B cell (primary cell): ENCODE measurements at places on chromosomes 13 and 19.

DNA sequence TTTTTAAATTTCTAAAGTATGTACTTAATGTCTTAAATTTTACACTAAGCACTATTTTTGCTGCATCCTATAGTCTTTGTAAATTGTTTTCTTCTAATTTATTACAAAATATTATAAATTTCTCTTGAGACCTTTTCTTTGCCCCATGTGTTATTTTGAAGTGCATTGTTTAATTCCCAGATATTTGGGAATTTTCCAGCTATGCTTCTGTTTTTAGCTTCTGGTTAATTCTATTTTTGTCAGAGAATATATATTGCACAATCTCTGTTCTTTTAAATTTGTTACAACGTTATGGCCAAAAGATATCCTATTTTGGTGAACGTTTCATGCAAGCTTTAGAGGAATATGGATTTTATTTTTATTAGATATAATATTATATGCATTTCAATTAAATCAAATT is 917.4 kb upstream of the MIR17HG start:
- DNase-seq: no peak

DNA sequence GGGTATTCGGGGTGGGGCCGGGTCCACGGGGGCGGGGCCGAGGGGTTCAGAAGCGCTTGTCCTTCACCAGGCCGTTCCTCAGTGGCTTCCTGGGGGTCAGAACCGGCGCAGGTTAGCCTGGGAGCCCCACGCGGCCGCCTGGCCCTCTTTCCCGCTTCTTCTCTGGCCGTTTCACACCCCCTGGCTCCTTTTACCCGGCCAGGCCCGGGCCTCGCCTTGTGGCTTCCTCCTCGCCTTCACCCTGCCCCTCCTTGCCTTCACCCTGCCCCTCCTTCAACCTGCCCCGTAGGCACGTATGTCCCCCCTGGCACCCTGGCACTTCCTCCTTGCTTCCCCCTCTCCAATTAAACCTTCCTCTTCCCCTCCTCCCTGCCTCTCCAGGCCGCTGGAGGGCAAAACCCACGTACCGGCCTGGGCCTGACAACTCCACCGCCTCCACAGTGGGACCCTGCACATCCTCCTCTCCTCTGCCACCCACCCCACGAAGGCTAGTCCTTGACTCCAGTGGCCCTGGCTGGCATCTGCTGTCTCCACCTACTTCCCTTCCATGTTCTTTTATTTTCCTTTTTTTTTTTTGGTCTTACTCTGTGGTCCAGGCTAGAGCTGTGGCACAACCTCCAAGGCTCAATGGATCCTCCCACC is 25.3 kb downstream of the CERS1 start:
- DNase-seq: no peak

GRCh38 chr19:34314437-34315313 is 50.3 kb upstream of the GPI start:
- DNase-seq: peak; percentile 49

GRCh38 chr19:28485292-28485691 is 727.7 kb downstream of the UQCRFS1 start:
- DNase-seq: no peak

GRCh38 chr19:11506101-11506555 is 489 bp upstream of the ZNF653 start:
- DNase-seq: no peak

- no peak for DNase-seq
These were observed 64.4 kb downstream of the TRPM4 start for GRCh38 chr19:49222011-49222410.

- DNase-seq: no peak
These were observed 809 bp upstream of the B9D2 start for GRCh38 chr19:41364524-41365391.

DNA sequence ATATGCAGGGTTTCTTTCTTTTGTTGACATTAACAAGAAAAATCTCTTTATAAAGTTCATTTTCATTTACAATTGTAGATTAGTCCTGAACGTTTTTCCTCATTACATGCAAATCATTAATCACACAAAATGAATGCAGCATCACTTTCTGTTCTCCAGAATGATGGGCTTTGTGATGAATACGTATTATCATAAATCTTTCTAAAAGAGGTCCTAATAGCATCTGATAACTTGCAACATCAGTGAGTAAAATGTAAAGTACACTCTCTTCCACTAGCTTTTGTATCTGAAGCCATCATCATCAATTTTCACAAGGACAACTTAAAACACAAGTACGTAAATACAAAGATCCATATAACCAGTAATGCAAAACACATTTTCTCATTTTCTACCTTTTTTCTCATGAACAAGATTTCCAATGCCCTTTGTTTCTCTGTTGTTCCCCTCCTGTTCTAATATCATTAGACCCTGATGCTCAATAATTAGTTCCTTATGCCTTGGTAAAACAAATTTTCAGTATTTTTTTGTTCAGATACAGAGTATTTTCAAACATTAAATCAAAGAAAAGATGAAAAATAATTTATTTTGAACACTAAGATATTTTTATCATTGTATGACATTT is 437.4 kb upstream of the MIR17HG start:
- no peak for DNase-seq

GRCh38 chr13:46320821-46321220 is 66.2 kb downstream of the RUBCNL start:
- DNase-seq: no peak

- DNase-seq: no peak
These were observed 1449.8 kb upstream of the MIR17HG start for GRCh38 chr13:89897681-89898080.

- DNase-seq: no peak
These were observed 143.3 kb upstream of the TMTC4 start for GRCh38 chr13:100817928-100818327.

GRCh38 chr13:103044056-103044455 is 22.2 kb downstream of the SLC10A2 start:
- no peak for DNase-seq

GRCh38 chr13:34201050-34201913 is 383.3 kb downstream of the RFC3 start:
- DNase-seq: no peak

GRCh38 chr13:27170221-27170515 is 1.4 kb downstream of the USP12 start:
- no peak for DNase-seq

DNA sequence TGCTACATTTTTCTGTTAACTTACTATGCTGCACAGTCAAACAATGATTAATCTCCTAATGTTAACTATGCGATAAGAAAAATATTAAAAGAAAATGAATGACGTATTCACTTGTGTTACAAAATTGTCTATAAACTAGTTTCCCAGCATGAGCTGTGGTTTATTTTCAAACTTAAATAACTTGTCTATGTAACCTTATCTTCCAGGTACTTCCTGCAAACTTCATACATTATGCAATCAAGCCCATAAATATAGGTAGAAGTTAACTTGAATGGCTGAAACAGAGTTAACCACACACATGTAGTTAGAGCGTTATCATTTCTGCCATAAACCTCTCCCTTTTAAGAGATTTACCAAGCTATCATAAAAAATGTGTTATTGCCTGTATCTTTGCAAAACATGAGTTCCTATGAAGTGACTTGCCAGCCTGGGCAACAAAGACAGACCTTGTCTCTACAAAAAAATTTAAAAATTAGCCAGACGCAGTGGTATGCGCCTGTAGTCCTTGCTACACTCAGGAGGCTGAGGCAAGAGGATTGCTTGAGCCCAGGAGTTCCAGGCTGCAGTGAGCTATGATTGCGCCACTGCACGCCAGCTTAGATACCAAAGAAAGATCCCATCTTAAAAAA is 17.7 kb upstream of the KLF5 start:
- DNase-seq: no peak

DNA sequence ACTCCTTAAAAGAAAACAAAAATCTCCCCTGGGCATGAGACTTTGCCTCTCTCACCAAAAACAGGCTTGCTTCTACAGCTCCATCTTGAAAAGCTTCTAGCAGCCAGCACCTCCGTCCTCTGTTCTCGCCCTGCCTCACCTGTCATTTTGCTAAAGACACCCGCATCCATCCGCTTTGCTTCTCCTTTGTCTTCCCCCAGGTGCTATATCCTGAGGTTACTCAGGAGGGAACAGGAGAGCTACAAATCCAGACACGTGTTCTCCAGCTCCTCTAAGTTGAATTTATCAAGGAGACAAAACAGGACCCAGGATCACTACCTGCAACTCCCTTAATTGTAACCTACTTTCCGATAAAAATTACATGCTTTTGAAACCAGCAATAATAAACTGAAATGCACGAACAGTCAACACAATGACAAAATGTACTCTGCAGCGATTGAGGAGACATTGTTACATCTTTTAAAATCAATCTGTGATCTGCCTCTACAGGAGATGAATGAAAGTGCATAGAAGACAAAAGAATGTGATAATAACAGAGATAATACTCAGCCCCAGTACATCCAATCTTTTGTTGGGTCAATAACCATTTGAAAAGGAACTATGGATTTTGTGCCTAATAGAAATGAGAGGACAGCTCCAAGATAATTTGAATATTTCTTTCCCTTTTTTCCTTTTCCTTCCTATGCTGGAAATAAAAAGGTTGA is 221.2 kb downstream of the DCLK1 start:
- DNase-seq: no peak

DNA sequence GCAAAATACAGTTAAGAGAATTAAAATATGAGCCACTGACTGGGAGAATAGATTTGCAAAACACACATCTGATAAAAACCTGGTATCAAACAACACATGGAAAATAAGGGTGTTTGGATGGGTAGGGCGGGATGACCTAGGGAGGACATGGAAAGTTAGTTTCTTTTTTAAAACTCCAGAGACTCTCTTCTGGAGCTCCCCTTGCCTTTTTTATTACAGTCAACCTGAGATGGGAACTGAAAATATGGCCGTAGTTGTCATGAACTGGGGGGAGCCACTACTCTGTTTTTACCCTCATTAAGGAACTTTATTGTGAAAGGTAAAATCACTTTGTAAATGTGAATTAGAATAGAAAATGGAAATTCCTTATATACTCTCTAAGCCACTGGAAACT is 113.0 kb downstream of the ATP11A start:
- DNase-seq: no peak

DNA sequence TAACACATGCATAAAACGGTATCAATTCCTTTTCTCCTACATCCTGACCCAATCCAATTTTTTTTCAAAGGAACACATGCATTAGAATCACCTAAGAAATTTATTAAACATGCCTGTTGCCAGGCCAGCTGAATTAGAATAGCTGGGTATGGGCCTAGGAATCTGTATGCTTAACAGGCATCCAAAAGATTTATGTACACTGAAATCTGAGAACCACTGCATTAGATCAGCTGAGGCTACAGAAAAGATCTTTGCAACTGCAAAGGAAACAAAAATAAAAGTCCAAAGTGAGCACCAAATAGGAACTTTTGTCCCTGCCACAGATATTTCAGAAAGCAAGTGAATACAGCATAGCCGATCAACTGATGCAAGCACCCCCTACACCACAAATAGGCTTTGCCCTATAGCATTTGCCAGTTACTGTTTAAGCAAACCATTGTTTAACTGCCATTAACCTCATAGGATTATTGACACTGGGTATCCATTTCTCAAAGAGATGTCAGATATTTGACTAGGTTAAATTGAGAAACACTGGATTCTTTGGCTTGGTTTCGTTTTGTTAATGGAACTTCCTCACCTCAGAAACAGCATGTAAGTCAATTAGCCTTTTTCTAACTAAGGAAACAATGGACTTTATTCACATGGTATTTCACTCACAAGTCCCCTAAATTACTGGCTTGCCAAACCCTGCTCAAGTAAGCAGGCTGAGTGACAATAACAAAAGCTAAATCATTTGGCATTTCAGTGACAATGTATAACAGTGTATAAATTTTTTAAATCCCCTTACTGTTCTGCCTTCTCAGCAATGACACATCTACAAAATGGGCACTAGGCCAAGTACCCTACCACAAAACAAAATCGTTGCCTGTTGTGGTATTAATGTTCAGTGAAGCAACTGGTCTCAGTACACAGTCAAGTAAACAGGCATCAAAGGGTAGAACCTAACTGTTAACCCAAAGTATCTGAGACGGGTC is 67.8 kb downstream of the SUCLA2 start:
- no peak for DNase-seq
